ENCODE measurements at places on chromosomes 12 and 14. TPM values are rescaled to one million over a fixed set of nuclear protein-coding genes. Genes with fewer than 3 reads are reported as not detected.
A peak's percentile ranks its signal among the peaks of the same experiment; 100 is the strongest.

GRCh38 chr14:77914073-77914721 is 114.3 kb downstream of the ADCK1 start:
- no peak for DNase-seq

DNA sequence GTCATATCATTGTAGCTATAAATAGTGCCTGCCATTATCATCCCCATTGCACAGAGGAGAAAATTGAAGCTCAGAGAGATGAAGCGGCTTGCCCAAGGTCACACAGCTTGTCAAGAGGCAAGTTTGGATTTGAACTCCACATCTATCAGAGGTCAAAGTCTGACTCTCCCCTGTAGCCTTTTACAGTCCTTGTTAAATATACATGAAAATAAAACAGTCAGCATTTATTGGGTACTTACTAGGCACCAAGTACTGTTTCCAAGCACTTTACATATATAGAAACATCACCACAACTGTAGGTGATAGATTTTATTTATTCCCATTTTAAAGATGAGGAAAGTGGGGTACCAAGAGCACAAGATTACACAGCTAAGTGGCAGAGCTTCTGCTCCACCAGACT is 67.2 kb downstream of the WSCD2 start:
- DNase-seq: no peak

- no peak for DNase-seq
Measured at GRCh38 chr12:102753802-102754201, 163.2 kb downstream of the PAH start.

DNA sequence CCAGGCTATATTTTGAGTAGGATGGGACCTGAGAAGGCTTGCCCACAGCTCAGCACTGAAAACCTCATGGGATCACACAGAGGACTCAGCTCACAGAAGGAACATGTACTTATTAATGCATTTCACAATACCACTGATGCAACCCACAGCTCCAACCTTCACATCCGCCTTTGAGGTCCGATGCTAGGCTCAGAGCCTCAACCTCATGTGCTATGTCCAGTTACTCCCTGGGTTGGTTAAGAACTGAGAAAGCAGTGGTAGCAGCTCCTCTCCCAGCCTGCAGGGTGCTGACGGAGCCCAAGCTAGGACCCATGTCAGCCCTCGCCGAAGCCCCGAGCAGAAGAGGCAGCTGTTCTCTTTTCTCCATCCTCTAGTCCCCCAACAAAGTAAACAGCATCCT is 52.9 kb downstream of the SPTB start:
- DNase-seq: no peak

DNA sequence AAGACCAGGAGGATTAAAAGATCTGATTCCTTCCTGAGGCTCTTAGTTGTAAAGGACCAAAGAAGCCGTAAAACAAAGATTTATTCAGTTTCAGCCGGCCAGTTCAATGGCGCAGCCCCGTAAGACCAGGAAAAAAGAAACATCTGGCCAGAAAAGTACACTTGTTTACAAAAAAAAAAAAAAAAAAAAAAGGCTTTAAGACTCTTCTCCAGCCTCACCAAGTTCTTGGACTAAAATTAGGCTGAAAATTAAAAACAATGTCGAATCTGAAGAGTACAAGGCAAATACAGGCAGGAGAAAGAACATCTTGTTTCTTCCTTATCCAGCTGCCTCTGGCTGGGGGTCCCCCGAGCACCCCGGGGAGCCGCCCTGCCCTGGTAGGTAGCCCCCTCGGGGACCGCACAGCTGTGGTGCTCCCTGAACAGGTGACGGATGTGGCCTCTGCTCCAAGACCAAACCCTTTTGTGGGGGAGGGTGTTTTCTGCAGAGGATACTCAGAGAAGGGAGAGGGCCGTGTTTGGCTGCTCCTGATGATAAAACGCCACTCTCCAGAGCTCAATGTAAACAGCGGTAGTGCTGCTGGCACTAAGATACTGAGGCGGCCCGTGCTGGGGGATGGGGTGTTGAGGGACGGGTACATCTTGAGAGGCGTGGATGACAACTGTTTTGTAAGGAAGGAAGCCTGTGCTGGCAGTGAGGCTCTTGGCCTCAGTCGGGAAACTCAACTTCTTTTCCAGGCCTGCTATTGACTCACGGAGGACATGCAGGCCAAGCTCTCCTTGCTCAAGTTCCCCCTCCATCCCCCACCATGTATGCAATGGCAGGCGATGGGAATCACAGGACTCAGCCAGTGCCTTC is 201.0 kb upstream of the DIO3 start:
- DNase-seq: peak; percentile 48

GRCh38 chr14:66137081-66137480 is 349.1 kb upstream of the CCDC196 start:
- DNase-seq: no peak

Gene LPAR5
- not detected for total RNA-seq
